Stimulated activated CD8-positive, alpha-beta memory T cell treated with anti-CD3 and anti-CD28 coated beads, Interleukin-2, amount 100 ng/mL, for 1 hour (primary cell): ENCODE measurements at places on chromosomes 6 and 20.

DNA sequence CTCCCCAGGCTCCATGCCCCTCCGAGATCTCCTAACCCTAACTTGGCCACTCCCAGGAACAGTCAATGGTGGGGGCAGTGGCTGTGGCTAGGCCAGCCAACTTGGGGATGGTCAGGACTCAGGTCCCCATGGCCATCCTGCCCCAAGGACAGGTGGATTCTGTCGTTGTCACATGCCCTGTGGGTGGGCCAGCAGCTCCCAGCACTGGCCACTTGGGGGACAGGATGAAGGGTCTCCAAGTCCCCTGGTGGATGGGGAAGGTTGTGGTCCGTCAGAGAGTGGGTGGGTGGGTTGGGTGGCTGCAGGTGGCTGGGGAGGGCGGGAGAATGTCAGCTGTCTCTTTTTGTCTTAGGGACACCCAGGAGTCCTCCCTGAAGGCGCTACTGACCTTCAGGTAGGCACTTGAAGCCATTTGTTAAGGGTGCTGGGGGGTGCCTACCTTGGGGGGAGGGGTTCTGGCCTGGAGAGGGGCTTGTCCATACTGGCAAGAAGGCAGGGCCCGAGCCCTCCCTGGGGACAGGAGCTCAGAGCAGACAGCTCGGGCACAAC lies 5.5 kb downstream of the COL9A3 start:
- DNase-seq, result no peak

GRCh38 chr6:144035416-144035815 lies 27.4 kb upstream of the PLAGL1 start:
- no peak for DNase-seq

- no peak for DNase-seq
These were observed 215.5 kb downstream of the ZDHHC14 start for GRCh38 chr6:157596461-157596860.

GRCh38 chr20:36462440-36463211 lies 78.7 kb upstream of the MYL9 start:
- DNase-seq, result no peak

DNA sequence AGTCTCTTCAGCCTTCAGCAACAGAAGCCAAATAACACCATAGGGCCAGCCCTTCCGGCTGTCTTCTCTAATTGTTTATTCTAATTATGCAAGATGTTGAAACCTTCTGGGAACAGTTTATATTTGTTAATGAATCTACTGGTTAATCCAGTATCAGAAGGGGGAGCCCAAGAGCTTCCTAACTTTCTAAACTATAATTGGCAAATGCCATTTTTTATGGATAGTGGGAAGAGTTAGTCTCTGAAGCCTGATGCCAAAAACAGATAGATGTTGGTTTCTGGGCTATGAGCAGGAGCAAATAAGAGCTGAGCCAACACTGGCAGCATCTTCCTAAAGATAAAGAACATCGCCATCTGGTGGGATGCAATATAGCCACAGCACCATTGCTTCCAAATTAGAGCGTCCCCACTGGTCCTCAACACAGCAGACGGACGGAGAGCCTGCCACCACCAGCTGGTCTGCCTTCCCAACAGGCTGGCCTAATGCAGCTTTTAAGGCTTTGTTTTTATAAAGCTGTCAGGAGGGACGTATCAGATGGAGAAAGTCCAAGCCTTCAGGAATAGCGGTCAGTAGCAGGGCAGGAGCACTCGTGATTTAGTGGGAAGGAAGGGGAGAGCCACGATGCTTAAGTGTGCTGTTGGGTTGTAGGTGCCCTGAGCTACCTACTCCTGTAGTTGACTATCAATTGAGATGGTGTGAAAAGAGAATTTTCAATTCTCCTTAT lies 118.8 kb downstream of the RALGAPA2 start:
- DNase-seq, result no peak

DNA sequence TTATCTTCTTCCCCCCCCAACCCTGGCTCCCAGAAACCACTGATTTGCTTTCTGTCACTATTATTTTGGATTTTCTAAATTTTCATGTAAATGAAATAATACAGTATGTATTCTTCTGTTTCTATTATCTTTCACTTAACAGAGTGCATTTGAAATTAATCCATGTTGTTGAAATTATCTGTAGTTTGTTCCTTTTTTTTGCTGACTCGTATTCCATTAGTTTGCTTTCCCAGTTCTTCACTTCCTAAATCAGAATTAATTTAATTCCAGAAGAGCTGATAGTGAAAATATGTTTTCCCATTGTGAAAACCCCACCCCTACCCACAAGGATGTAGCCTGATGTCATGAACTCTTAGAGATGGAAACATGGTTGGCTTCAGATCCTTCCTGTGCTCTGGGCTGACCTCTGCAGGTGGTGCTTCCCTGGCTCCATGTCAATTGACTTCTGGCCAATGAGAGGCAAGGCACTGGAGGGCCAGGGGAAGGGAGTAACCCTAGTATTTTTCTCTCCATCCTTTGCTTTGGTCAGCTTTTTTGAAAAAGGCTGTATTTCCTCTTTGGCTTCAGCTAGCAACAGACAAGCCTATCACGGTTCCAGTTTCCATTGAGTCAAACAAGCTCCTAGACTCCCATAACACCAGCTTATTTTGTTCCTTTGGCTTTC lies 244.4 kb upstream of the HSF2 start:
- DNase-seq, result no peak

- no peak for DNase-seq
These were observed 62.1 kb downstream of the OLIG3 start for GRCh38 chr6:137432054-137432611.

DNA sequence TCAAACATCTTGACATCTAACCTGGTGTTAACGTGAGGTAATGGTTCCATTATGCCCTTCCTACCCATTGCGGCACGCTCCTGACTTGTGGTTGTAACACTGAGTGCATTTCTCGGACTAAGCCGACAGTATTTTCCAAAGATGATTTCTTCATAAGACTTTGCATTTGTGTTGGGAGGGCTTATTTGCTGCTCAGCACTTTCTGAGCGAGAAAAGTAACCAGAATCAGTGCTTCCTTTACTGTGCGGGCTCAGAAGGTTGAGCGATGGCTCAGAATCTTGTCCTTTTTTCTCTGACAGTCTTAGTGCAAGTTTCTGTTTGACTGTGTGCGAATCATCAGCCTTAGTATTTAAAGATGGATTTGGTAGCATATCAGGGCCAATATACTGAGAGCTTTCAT lies 171.7 kb downstream of the HIVEP2 start:
- no peak for DNase-seq

- DNase-seq, result no peak
These were observed 1042.7 kb downstream of the EPHA7 start for GRCh38 chr6:92376691-92377090.

- no peak for DNase-seq
These were observed 474 bp downstream of the RBM38 start for GRCh38 chr20:57391439-57392301.

DNA sequence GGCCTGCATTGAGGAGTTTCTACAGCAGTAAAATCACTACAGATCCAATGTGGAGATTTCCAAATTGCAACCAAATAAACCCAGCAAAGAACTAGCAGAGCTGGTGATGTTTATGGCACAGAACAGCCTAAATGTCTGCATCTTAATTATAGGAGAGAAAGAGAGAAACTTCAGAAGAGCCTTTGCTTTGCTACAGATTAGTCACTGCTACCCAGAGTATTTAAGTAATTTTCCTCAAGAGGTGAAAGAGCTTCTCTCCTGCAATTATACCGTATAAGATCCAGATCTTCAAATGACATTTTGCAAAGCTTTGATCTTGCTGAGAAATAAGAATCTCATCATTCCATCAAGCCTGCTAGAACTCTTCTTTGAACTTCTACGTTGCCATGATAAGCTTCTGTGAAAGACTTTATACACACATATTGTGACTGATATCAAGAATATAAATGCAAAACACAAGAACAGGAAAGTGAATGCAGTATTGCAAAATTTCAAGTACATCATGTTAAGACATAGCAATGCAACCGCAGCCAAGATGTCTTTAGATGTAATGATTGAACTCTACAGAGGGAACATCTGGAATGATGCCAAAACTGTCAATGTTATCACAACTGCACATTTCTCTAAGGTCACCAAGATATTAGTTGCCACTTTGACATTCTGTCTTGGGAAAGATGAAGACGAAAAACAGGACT lies 48.0 kb downstream of the MKKS start:
- no peak for DNase-seq

DNA sequence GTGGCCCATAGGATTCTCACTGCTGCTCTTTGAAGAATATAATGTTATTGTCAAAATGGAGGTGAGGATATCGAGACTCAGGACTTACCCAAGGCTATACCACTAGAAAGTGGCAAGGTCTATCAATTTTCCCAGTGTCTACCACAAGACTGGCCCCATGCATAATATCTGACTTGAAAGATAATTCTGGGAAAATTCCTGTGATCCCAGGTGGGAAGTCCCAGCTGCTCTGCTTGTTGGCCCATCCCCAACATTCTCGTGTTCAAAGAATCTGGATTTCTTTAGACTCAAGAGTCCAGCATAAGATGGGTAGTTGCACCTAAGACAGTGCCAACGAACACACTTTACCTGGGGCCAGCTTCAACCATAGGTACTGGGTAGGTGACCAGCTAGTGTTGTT lies 120.7 kb upstream of the DTNBP1 start:
- DNase-seq, result no peak

GRCh38 chr6:3162565-3163247 lies 5.4 kb upstream of the TUBB2A start:
- DNase-seq, result peak; percentile 37

- DNase-seq, result no peak
These were observed 33.7 kb downstream of the MTHFD1L start for GRCh38 chr6:150899231-150899630.

DNA sequence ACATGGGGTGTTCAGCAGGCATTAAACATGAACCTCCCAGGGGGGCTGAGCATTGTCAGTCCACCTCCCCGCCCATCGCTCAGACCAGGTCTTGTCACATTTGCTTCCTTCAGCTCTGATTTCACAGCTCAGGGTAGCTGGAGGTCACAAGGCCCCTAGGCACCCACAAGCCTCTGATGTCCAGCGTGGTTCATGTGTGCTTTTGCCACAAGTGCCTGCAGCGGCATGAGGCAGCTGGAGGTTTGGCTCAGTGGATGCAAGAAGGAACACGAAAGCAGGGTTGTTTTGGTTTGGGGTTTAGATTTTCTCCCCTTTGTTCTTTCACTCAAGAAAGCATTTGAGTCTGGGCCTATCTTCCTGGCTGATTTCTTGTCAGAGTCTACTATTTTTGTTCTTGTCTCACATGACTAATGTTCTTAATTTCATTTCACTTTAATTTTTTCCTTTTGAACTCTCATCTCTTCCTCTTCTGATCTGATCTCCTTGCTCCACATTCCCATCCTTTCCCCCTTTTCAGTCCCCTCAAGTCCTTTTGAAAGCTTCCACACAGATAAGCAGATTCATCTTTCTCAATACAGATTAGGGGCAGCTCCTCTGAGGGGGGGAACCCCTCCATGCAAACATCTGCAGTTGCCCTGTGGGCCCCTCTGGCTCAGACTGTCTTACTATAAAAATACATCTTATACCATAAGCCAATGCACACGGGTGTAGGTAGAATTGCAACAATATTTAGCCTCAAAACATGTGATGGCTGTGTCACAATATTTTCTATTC lies 68.1 kb upstream of the CEP85L start:
- DNase-seq, result no peak

GRCh38 chr20:37699202-37699601 lies 5.4 kb downstream of the CTNNBL1 start:
- no peak for DNase-seq

GRCh38 chr6:93343476-93343875 lies 75.9 kb downstream of the EPHA7 start:
- no peak for DNase-seq

GRCh38 chr20:15139522-15139921 lies 802.1 kb upstream of the FLRT3 start:
- DNase-seq, result no peak

- DNase-seq, result peak; percentile 38
These were observed 18.5 kb downstream of the SNRPB start for GRCh38 chr20:2451939-2452732.

- DNase-seq, result no peak
These were observed 401.6 kb upstream of the CITED2 start for GRCh38 chr6:139776041-139776440.

DNA sequence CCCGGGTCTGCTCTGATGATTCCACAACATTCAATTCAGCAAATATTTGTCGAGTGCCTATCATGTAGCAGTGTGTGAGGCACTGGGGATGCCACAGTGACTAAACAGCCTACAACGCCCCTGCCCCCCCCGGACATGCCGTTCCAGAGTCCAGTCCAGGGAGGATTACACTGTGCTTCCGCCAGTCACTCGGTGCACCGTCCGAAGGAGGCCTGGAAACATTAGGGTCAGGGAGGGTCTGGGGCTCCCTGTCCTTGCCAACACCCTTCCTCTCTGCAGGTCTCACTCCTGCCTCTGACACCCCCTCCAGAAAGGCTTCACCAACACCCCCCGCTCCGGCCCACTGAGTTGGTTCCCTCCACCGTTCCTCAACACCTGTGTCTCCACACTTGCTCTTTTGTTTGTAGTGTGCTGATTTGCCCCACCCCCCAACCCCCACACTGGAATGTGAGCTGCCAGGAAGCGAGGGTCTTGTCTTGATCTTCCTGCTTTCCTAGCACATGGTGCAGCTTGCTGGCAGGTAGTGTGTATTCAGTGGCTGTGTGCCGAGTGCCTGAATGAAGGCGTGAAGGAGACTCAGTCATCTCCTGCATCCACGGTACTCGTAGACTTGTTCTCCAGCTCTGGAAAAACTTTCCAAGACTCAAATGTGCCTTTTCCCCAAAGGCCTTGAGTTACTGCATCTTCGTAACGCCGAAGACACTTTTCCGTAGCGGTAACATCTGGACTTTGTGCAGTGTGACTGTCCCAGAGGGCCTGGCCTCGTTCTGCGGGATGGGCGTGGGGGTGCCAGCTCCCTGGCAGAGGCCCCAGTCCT lies 150.4 kb downstream of the ZDHHC14 start:
- no peak for DNase-seq

- no peak for DNase-seq
These were observed 140.3 kb downstream of the CEP57L1 start for GRCh38 chr6:109235481-109236038.

DNA sequence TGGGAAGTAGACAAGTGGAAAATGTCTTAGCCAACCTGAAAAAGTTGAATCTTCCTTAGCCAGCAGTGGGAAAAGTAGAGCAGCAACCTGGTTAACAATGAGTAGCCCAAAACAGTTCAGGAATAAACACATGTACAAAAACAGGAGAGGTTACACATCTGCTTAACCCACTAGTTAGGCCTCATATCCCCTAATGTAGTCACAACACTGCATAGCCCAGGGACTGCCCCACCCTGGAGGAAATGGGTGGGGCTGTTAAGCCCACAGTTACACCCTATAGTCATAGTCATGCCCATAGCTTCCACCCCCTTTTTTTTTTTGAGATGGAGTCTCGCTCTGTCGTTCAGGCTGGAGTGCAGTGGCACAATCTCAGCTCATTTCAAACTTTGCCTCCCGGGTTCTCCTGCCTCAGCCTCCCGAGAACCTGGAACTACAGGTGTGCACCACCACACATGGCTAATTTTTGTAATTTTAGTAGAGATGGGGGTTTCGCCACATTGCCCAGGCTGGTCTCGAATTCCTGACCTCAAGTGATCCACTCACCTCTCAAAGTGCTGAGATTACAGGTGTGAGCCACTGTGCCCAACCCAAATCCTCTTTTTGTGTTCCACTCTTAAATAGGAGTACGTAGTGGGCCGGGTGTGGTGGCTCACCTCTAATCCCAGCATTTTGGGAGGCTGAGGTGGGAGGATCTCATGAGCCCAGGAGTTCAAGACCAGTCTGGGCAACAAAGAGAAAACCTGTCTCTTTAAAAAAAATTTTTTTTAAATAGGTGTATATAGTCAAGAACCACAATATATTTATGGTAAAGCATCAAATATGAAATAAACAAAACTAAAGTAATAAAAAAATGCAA lies 24.5 kb downstream of the ILRUN start:
- peak; percentile 49 for DNase-seq
